ENCODE measurements at places on chromosomes 7 and 10. TPM values are rescaled to one million over a fixed set of nuclear protein-coding genes. Genes with fewer than 3 reads are reported as not detected.

ZNF487 gene
- 4.8 TPM for polyA plus RNA-seq

TBC1D12 gene
- polyA plus RNA-seq = 2.9 TPM

ZNF239 gene
- polyA plus RNA-seq = 2.2 TPM

SUGCT gene
- 4.2 TPM for polyA plus RNA-seq

CRHR2 gene
- 1.1 TPM for polyA plus RNA-seq

ZSCAN25 gene
- 3.7 TPM for polyA plus RNA-seq

GHRHR gene
- not detected for polyA plus RNA-seq

SAP25 gene
- 4.3 TPM for polyA plus RNA-seq

NIPSNAP2 gene
- polyA plus RNA-seq = 45.4 TPM

PHKG1 gene
- polyA plus RNA-seq = 0.47 TPM

TCAF2 gene
- 1.0 TPM for polyA plus RNA-seq

ELN gene
- polyA plus RNA-seq = 49.6 TPM

OPN4 gene
- 0.18 TPM for polyA plus RNA-seq

FANK1 gene
- polyA plus RNA-seq = 2.8 TPM

ACSL5 gene
- 36.5 TPM for polyA plus RNA-seq

CHST3 gene
- 6.3 TPM for polyA plus RNA-seq

STARD3NL gene
- polyA plus RNA-seq = 14.8 TPM

ASB10 gene
- not detected for polyA plus RNA-seq

GIMAP6 gene
- polyA plus RNA-seq = 33.4 TPM

HTR5A gene
- not detected for polyA plus RNA-seq

SH2B2 gene
- 1.6 TPM for polyA plus RNA-seq
